ENCODE measurements at places on chromosomes 13 and 19. TPM values are rescaled to one million over a fixed set of nuclear protein-coding genes. Genes with fewer than 3 reads are reported as not detected.

GRCh38 chr13:79141082-79141481 lies 265.0 kb downstream of the RBM26 start:
- no peaks in the 10 kb centered on the region for H3K4me1 ChIP-seq
- H3K36me3 ChIP-seq, result no peaks in the 10 kb centered on the region
- no peak overlapping the region for H3K27ac ChIP-seq
- H3K4me3 ChIP-seq, result no peak overlapping the region
- DNase-seq, result no peak
- H3K27me3 ChIP-seq, result no peaks in the 10 kb centered on the region

- H3K36me3 ChIP-seq, result no peaks in the 10 kb centered on the region
- H3K4me3 ChIP-seq, result no peak overlapping the region
- H3K27ac ChIP-seq, result no peak overlapping the region
- DNase-seq, result no peak
- no peaks in the 10 kb centered on the region for H3K27me3 ChIP-seq
- no peaks in the 10 kb centered on the region for H3K4me1 ChIP-seq
These were observed 1842.3 kb downstream of the PCDH9 start for GRCh38 chr13:65387743-65388347.

- DNase-seq, result no peak
- no peak overlapping the region for H3K4me3 ChIP-seq
- H3K27me3 ChIP-seq, result no peaks in the 10 kb centered on the region
These were observed 14.1 kb downstream of the TLE5 start for GRCh38 chr19:3048190-3048533.

DNA sequence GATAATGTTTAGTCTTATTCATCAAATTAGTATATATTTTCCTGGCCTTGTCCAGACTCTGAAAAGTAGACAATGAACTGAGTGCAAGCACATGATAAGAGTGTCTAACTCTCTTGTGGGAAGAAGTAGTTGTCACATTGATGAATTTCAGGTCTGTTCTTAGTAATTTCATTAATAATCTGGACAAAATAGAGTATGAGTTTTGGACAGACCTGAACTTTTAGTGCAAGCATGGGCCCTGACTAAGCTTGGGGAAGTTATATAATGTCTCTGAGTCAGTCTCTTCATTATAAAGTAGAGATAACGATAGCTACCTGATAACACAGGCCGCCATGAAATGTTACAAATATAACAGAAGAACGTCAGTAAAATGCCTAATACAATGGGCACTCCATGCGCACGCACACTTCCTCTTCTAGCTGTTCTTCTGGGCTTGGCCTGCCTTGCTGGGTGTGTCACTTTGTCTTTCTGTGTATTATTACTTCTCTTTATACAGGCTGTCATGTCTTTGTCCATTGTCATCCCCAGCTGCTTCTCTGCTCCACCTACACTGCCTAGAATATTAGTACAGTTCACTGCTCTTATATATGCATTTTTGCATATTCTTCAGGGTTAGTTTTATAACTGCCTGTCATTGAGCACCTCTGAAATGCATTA lies 129.1 kb upstream of the HTR2A start:
- H3K4me1 ChIP-seq, result no peaks in the 10 kb centered on the region
- H3K36me3 ChIP-seq, result no peaks in the 10 kb centered on the region
- H3K27me3 ChIP-seq, result no peaks in the 10 kb centered on the region
- no peak overlapping the region for H3K27ac ChIP-seq
- DNase-seq, result no peak

DNA sequence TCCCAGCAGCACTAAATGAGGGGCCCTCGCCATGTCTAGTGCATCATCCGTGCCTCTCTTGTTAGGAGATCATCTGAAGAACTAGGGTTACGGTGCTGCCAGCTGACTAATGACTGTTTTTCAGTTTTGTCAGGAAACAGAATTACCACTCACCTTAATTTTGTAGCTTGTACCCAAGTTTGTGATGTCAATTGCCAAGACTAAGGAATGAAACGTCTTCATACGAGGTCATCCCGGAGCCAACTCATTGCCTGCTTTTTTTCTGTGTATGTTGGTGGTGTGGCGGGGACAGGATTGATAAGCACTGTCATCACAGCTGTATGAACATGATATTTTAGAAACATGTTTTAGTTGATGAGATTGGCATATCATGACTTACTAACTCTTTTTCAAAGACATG lies 100.6 kb downstream of the TNFRSF19 start:
- no peak for DNase-seq
- H3K4me1 ChIP-seq, result peaks cover 12% of the 10 kb centered on the region
- no peak overlapping the region for H3K27ac ChIP-seq
- H3K36me3 ChIP-seq, result no peaks in the 10 kb centered on the region

DNA sequence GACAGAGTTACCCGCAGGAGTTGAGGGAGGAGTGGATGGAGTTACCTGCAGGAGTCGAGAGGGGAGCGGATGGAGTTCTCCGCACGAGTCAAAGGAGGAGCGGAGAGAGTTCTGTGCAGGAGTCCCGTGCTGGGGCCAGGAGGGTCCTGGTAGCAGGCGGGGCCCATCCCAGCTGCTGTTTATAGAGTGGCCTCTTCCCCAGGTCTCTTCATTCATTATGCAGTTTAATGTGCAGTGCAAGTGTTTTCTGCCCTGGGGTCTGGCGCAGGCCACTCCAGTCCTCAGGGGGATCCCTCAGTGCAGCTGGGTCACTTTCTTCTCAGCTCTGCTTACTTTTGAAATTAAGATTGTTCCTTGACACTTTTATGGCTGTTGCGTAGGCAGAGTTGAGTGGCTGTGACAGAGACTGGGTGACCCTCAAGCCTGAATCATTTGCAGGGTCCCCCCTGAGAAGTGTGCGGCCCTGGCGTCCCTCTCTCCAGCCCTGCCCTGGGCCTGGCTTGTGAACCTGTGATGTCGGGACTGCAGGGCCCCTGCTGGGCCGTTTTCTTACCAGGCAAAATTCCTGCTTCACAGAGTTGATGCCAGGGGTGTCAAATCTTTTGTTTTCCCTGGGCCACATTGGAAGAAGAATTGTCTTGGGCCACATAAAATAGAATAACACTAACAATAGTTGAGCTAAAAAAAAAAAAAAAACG lies 17.9 kb downstream of the TFDP1 start:
- no peaks in the 10 kb centered on the region for H3K4me1 ChIP-seq
- no peaks in the 10 kb centered on the region for H3K27me3 ChIP-seq
- DNase-seq, result no peak
- H3K4me3 ChIP-seq, result no peak overlapping the region
- 0 out of 2 replicates have a peak, but pooled peaks cover 9% of the 10 kb centered on the region for H3K36me3 ChIP-seq

DNA sequence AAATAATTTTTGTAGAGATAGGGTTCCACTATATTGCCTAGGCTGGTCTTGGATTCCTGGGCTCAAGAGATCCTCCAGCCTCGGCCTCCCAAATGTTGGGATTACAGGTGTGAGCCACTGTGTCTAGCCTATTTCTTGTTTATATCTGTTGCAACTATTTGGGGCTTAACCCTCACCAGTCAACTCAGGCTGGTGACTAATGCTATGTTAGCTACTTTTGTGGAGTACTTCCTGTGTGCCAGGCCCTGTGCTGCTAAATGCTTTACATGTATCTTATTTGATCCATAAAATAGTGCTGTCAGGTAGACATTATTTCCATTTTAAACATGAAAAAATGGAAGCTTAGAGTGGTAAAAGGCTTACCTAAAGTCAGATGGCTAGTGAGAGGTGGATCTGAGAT lies 13.8 kb downstream of the CEACAM1 start:
- H3K36me3 ChIP-seq, result no peaks in the 10 kb centered on the region
- H3K27ac ChIP-seq, result no peak overlapping the region
- H3K4me3 ChIP-seq, result no peak overlapping the region

DNA sequence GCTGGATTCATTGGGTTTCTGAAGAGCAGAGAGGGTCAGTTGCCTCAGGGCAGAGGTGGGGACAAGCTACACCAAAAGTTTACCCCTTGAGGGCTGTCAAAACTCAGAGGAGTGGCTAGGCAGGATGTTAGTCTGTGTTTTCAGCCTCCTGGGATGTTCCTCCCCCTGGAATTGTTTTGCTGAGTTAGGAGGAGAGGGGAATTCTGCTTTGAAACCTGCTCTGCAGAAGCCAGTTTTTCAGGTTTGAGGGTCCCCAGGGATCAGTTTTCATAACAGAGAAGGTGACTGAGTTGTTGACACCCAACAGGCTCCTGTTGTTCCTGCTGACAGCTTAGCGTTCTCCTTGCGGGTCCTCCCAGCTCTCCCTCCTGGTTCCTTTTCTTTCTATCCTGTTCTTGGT lies 121.9 kb upstream of the TMTC4 start:
- no peaks in the 10 kb centered on the region for H3K4me1 ChIP-seq
- H3K27ac ChIP-seq, result no peak overlapping the region
- DNase-seq, result no peak
- H3K36me3 ChIP-seq, result no peaks in the 10 kb centered on the region
- H3K27me3 ChIP-seq, result peaks cover 31% of the 10 kb centered on the region

DNA sequence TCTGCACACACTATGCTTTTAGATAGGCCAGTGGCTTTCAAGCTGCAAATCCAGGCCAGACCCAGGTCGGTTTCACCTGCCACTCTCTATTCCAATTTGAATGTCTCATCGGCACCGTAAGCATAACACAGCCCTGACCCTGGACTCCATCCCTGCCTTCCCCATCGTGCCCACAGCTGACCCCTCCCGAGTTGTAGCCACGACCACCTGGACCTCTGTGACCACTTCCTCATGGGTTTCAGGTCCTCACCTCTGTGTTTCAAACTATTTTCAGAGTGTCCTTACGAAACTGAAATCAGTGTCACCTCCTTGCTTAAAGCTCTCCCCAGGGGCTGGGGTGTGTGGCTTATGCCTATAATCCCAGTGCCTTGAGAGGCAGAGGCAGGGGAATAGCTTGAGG lies 9.0 kb upstream of the HSH2D start:
- no peaks in the 10 kb centered on the region for H3K4me1 ChIP-seq
- no peak overlapping the region for H3K27ac ChIP-seq
- no peak for DNase-seq
- H3K36me3 ChIP-seq, result peaks cover 25% of the 10 kb centered on the region

DNA sequence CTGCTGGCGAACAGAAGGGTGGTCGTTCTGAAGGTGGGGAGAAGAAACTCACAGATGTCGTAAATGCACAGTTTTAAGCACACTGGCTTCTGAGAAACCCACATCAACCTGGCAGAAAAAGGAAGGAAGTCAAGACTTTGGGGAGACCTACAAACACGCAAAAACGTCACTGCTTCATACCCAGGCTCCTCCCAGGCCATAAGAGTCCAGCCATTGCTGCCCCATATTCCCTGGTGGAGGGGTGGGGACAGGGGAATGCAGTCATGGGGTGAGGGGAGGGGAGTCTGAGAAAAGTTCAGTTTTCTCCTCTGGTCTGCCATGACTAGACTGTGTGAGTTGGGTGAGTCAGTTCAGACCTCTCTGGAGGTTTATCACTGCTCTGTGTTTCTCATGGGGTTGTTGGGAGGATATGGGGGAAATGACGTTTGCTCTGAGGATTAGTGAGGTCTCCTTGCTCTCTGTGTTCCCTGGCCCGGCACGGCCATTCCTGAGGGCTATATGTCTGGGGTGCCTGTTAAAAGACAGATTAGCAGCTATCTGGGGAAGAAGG lies 139.0 kb downstream of the FLT1 start:
- no peak overlapping the region for H3K4me3 ChIP-seq
- no peaks in the 10 kb centered on the region for H3K4me1 ChIP-seq
- no peak for DNase-seq
- peaks cover 81% of the 10 kb centered on the region for H3K27me3 ChIP-seq
- H3K27ac ChIP-seq, result no peak overlapping the region
- no peaks in the 10 kb centered on the region for H3K36me3 ChIP-seq

DNA sequence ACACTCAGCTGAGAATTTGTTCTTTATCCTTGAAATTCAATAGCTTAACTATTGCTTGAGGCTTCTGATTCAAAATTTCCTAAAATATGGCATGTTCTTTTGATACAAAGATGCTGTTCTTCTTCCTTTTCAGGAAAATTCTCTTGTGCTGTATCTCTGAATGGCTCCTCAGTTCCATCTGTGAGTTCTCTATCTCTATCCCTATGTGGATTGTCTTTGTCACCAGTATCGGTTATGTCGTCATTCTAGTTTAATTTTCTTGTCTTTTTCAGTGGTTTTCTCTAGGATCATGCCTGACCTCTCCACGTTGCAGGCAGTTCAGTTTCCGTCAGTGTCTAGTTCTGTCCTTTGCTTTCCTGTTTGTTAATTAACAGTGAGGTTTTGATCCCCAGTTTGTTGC lies 104.6 kb upstream of the GJB6 start:
- no peaks in the 10 kb centered on the region for H3K27me3 ChIP-seq
- no peaks in the 10 kb centered on the region for H3K36me3 ChIP-seq
- no peaks in the 10 kb centered on the region for H3K4me1 ChIP-seq
- no peak overlapping the region for H3K4me3 ChIP-seq
- H3K27ac ChIP-seq, result no peak overlapping the region
- no peak for DNase-seq

LHB gene
- total RNA-seq, result 1.6 TPM

DNA sequence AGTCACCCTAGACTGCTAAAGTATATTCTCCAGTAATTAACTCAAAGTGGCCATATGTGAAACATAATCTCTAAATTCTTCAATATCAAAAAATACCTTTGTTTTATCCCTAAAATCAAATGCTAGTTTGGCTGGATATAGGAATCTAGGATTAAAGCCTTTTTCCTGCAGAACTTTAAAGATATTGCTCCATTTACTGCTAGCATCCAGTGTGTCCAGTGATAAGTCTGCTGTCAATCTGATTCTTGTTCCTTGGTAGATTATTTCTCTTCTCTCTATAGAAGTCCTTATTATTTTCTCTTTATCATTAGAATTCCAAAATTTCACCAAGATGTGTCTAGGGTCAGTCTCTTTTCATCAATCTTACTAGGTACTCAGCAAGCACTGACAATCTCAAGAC lies 384.6 kb downstream of the FGF14 start:
- H3K27me3 ChIP-seq, result 0 out of 2 replicates have a peak, but pooled peaks cover 11% of the 10 kb centered on the region
- DNase-seq, result no peak
- no peaks in the 10 kb centered on the region for H3K4me1 ChIP-seq

GRWD1 gene
- 35.5 TPM for total RNA-seq

DNA sequence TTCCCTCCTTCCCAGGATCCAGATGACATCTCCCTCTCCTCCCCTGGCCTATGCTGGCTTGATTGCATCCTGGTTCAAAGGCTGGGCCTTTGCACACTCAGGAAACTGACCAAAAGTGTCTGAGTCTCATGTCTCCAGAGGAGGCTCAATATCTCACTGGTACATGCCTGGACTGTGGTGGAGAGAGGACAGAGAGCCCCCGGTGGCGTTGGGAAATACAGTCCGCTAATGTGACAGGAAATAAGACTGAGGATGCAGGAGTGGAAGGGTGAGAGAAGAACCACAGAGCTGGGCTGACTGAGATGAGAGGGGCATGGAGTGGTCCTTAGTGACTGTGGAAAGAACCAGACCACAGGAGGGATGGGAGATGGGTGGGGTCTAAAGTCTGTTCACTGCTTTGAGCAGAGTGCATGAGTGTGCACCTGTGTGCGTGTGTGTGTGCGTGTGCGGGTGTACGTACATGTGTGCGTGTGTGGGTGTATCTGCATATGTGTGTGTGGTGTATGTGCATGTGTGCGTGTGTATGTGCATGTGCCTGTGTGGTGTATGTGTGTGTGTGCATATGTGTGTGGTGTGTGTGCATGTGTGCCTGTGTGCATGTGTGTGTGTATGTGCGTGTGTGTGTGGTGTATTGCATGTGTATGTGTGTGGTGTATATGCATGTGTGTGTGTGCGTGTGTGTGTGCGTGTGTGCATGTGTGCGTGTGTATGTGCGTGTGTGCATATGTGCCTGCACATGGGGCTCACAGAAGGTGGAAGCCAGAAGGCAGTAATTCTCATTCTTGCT lies 1.9 kb downstream of the SIGLEC5 start:
- H3K4me1 ChIP-seq, result no peaks in the 10 kb centered on the region
- no peak overlapping the region for H3K27ac ChIP-seq
- no peak overlapping the region for H3K4me3 ChIP-seq
- peaks cover 59% of the 10 kb centered on the region for H3K27me3 ChIP-seq
- H3K36me3 ChIP-seq, result no peaks in the 10 kb centered on the region

CYP4F8 gene
- total RNA-seq, result not detected

- H3K27ac ChIP-seq, result no peak overlapping the region
- no peak for DNase-seq
- H3K4me1 ChIP-seq, result no peaks in the 10 kb centered on the region
- H3K4me3 ChIP-seq, result no peak overlapping the region
- H3K27me3 ChIP-seq, result no peaks in the 10 kb centered on the region
These were observed 69.9 kb downstream of the GPC5 start for GRCh38 chr13:91468301-91468700.

Data from PC-9 (cell line).